T-helper 2 cell (primary cell): ENCODE measurements at places on chromosomes 2 and 18.

GRCh38 chr2:139773720-139774277, 993.6 kb upstream of the NXPH2 start:
- no peak for DNase-seq

- no peak for DNase-seq
These were observed 88.9 kb upstream of the SERPINE2 start for GRCh38 chr2:224127871-224128501.

GRCh38 chr2:162732946-162733698, 105.4 kb downstream of the KCNH7 start:
- DNase-seq: no peak

DNA sequence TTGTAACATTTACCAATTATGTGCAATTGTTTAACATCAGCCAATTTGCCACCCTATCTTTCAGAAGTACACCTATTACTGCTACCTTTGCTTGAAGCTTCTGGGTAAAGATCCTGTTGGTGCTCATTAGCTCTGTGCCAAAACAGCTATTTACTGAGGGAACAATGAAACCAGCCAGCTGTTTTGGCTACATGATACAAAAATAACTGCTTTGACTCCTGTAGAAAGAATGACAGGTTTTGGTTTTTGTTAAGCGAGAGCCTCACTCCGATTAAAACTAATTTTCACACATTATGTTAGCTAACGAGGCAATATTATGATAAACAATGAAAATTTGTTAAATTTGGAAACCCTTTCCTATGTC, 907.0 kb downstream of the EPHA4 start:
- DNase-seq: no peak

DNA sequence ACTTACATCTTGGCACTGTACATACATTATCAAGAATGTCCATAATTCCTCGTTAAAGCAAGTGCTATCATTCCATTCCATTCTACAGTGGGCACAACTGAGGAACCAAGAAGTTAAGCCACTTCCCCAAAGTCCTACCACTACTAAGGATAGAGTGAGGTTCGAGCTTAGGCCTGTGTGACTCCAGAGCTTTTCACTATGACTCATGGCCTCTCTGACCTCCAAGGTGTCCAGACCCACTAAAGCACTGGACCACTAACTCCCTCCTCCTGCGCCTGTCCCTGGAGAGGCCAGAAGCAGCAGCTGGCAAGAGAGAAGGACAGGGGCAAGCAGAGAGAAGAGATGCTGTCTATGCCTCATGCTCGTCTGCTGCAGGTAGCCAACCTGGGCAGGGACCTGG, 117.0 kb downstream of the ZBTB7C start:
- no peak for DNase-seq

DNA sequence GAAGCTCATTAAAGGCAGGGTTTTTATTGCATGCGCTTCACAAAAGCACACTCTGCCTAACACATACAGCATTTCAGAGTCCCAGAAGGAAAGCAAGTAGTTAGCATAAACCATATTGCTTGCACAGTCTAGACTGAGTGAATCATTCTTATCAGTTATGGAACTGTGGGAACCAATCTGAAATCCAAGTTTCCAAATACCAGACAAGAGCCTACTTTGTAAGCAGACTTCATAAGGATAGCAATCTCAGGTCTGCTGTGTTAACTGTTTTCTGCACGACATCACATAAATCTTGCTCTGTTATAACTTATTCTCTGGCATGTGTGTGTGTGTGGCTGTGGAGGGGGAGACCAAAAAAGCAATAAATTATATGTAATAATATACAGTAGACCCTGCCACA, 608.1 kb upstream of the REG3G start:
- no peak for DNase-seq

DNA sequence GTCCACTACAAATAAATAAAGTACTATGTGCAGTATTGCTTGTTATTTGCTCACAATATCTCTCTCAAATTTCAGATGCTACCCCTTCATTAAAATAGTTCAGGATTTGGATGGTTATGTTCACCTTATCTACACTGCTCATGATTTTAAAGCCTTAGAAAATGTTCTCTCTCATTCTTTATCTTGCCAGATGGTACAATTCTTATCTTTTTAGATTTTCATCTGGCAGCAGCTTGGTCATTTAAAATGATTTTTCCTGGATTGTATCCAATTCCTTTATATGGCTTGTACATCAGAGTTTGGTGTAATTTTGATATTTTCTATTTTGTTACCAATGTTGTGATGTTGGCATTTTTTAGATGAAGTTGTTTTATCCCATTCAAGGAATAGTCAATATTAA, 10.1 kb upstream of the ADAM23 start:
- DNase-seq: no peak

GRCh38 chr18:72086421-72086820, 457.7 kb downstream of the CBLN2 start:
- no peak for DNase-seq
